ENCODE measurements at places on chromosomes 1 and 21. TPM values are rescaled to one million over a fixed set of nuclear protein-coding genes. Genes with fewer than 3 reads are reported as not detected.
A peak's percentile ranks its signal among the peaks of the same experiment; 100 is the strongest.

Gene SPATC1L
- 56.5 TPM for total RNA-seq

Gene HIPK1
- 53.9 TPM for total RNA-seq

Gene FAM89A
- total RNA-seq, result 2.4 TPM

Gene ACADM
- total RNA-seq, result 36.6 TPM

Gene GART
- 177 TPM for total RNA-seq

Gene PLD5
- 3.4 TPM for total RNA-seq

Gene CFHR3
- 0.27 TPM for total RNA-seq

Gene FCRL3
- total RNA-seq, result not detected

Gene RNU1-3
- 1,267 TPM for total RNA-seq

Gene LRRIQ3
- total RNA-seq, result 0.46 TPM

Gene KRTAP27-1
- not detected for total RNA-seq

Gene CFAP45
- 0.27 TPM for total RNA-seq

Gene HSPB7
- total RNA-seq, result 0.21 TPM

Gene CD1D
- 4.7 TPM for total RNA-seq

DNA sequence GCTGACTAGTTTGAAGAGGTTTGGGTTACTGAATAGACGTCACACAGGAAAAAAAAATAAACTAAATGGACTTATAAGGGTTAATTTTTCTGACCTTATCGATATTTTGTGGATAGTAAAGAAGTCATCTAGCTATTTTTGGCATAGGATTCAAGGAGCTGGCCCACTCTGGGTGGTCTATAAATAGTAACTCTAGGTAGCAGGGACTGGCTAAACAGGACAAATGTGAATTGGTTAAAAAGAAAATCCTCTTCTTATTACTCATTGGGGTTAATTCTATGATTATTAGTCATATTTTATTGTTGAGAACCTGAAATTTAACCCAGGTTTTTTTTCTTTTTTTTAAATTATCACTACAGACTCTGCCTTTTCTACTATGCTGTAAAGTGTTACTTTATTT lies 61.7 kb downstream of the ATF6 start:
- no peak for DNase-seq

GRCh38 chr1:85330214-85330631 lies 53.8 kb upstream of the BCL10 start:
- DNase-seq, result no peak

DNA sequence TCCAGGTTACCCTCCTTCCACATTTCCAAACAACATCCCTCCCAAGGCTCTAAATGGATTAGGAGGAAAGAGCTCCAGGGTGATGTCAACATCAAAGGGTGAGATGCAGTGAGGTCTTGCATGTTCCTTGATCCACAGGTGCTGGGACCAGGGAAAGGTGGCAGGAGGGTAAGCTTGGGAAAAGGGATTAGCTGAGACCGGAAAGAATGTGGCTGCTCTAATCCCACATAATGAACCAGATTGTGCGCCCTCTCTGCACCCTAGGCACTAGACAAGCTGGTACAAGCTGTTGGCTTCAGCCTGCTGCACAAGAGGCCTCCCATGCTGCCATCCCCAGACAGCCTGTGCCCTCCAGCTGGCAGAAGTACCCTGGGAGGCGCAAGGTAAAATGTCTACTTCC lies 34.9 kb downstream of the PLXNA2 start:
- no peak for DNase-seq

GRCh38 chr1:7136166-7136953 lies 351.1 kb downstream of the CAMTA1 start:
- DNase-seq, result no peak

GRCh38 chr1:93758842-93759515 lies 77.3 kb upstream of the BCAR3 start:
- DNase-seq, result no peak

- no peak for DNase-seq
These were observed 27.2 kb downstream of the SLC66A1 start for GRCh38 chr1:19339214-19339861.

- DNase-seq, result no peak
These were observed 48.3 kb downstream of the IGSF21 start for GRCh38 chr1:18155881-18156385.

- no peak for DNase-seq
These were observed 17.2 kb upstream of the LAPTM5 start for GRCh38 chr1:30774550-30775432.

GRCh38 chr1:218211241-218211640 lies 73.9 kb upstream of the RRP15 start:
- no peak for DNase-seq

DNA sequence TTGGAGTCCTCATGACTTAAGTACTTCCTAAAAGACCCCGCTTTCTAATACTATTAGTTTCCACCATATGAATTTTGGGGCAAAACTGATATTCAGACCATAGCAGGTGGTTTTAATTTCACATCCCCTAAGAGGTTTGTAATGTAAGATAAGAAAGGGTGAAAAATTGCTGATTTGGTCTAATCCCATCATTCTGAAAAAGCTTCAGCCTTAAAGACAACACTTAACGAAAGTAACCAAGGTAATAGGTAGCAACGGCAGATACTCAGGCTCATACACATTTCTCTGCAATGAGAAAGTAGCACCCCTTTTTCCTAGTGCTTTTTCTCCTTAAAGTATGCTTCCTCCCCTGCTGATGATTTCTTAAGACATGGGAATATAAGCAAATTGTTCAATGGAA lies 376.9 kb upstream of the LYPLAL1 start:
- DNase-seq, result no peak

- DNase-seq, result peak; percentile 14
These were observed 7.5 kb downstream of the NRIP1 start for GRCh38 chr21:15057285-15057684.

DNA sequence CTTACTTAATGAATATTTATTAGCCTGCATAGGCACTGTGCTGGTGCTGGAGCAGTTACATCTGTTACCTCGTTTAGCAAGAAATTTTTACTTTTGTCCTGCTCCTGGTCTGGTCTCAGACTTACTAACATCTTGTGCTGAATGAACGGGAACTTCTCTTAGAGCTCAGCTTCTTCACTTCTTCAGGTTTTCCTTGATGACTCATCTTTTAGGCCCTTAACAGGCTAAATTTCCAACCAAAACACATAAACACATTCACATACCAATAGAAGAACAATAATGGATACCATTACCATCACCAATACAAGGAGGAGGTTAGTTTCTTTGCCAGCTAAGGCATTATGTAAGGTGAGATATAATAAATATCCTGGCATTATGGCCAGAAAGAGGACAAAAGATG lies 68.9 kb downstream of the IFI44 start:
- no peak for DNase-seq

GRCh38 chr1:203199481-203199815 lies 12.9 kb upstream of the CHI3L1 start:
- no peak for DNase-seq

GRCh38 chr1:1304331-1305299 lies 3.1 kb downstream of the ACAP3 start:
- peak; percentile 61 for DNase-seq

- DNase-seq, result no peak
These were observed 253.8 kb downstream of the LTN1 start for GRCh38 chr21:28738882-28739281.

DNA sequence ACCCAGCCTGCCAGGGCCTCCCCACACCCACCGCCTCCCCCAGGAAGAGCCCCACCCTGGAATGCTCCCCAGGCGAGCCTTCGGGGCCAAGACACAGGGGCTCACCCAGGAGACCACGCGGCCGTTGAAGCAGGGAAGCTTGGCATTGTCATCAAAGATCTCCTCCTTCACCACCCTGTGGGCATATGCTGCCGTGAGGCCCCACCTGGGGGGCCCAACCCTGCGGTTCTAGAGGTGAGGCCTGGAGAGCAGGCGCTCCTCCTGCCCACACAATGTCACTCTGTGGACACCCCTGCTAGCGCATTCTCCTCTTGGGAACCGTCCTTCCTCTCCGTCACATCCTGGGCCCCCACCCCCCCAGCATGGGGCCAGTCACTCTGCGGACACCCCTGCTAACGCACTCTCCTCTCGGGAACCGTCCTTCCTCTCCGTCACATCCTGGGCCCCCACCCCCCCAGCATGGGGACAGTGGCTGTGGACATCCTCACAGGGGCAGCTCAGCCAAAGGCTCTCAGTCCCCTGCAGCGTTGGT lies 6.6 kb downstream of the DVL1 start:
- DNase-seq, result no peak

GRCh38 chr1:1334835-1335234 lies 3.8 kb downstream of the TAS1R3 start:
- DNase-seq, result peak; percentile 83

GRCh38 chr1:24107462-24108138 lies 4.3 kb downstream of the MYOM3 start:
- no peak for DNase-seq

- no peak for DNase-seq
These were observed 5.9 kb downstream of the MTFR1L start for GRCh38 chr1:25825605-25826004.

- DNase-seq, result no peak
These were observed 722 bp downstream of the LZIC start for GRCh38 chr1:9942399-9942938.

DNA sequence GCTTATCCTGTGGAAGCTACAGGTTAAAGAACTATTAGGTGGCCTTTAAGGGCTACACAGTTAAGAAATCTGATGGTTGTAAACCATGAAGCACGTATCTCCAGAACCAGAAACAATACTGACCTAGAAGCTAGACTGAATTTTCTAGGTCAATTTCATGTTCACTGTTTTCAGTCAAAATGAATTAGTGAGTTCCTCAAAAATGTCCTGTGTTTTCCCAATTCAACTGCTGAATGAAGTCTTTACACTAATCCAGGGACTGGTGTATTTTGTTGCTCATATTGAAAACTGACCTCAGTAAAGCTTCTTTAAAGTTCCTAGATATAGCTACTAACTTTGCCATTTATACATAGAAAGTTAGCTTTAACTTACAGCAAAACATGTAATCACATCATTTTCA lies 6.0 kb downstream of the HNRNPU start:
- no peak for DNase-seq

DNA sequence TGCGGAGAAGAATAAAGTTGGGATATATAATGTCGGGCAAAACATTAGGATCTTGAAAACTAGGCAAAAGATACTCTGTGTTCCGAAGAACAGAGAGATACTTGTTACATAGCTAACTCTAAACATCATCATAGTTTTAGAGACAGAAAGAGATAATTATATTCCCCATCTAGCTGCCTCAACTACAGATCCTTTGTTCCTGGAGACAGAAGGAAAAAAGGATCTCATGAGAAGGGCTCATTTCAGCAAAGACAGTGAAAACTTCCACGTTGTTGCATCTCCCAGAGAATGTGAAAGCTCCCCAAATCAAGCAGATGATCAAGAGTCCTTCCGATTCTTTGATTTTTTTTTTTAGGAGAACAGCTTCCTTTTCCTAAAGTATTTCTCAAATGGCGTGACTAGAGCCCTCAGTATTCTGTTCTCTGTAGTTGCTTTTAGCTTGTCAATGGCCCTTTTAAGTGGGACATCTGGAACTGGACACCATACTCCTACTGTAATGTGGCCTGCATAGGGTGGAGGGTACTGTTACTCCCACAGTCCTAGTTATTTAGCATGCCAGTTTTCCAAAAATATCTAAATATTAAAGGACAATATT lies 1048.2 kb downstream of the TTLL7 start:
- DNase-seq, result no peak

GRCh38 chr21:25561668-25562641 lies 45.3 kb downstream of the MRPL39 start:
- DNase-seq, result peak; percentile 74

DNA sequence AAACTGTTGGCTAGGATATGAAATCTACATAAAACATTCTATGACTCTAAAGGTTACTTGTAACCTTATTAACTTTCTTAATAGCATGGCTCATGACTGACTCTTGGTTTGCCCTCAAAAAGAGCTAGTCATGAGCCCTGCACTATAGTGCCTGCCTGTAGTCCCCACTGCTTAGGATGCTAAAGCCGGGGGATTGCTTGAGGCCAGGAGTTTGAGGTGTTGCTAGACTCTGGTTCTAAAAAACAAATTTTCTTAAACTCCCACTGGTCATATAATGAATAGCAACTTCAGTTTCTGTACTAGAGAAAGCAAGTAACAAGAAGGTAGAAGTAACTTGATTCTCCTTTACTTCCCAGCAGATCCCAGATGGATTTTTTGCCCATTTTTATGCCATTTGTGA lies 15.8 kb upstream of the NEXN start:
- no peak for DNase-seq

DNA sequence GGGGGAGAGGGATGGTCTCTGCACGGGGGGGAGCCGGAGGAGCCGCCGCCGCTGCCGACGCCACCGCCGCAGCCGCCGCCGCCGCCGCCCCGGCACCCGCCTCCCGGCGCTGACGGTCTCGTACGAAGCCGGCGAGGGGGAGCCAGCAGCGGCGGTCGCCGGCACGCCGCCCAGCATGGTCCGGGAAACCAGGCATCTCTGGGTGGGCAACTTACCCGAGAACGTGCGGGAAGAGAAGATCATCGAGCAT lies 311 bp downstream of the SPEN start:
- no peak for DNase-seq

GRCh38 chr1:196143602-196144342 lies 464.5 kb downstream of the KCNT2 start:
- DNase-seq, result peak; percentile 25

GRCh38 chr1:72435025-72435424 lies 152.7 kb upstream of the NEGR1 start:
- DNase-seq, result no peak
